ENCODE measurements at places on chromosomes 12 and 14.
A peak's percentile ranks its signal among the peaks of the same experiment; 100 is the strongest.

DNA sequence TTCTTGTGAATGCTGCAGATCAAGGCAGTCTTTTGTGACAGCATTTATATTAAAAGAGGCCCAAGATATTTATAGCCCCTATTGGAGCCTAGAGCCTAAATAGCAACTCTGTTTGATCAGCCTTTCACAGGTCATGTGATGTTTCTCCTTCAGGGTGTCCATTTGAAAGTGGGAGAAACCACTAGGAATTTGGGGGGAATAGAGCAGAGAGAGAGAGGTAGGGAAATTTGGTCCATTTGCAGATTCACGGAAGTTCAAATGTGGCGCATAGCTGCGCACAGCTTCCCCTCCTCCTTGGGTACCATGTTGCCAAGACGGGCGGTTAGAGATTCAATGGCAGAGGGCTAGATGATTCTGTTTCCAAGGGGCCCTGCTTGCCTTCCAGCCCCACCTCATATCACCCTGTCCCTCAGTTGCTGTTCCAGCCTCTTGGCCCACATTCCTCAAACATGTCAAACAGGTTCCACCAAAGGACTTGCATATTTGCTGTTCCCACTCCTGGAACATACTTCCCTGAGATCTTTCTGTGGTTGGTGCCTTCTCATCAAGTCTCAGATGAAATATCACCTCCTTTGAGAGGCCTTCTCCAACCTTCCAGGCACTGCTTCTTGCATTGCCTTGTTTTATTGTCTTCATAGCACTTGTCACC, 220.8 kb downstream of the CHST11 start:
- DNase-seq, result no peak

DNA sequence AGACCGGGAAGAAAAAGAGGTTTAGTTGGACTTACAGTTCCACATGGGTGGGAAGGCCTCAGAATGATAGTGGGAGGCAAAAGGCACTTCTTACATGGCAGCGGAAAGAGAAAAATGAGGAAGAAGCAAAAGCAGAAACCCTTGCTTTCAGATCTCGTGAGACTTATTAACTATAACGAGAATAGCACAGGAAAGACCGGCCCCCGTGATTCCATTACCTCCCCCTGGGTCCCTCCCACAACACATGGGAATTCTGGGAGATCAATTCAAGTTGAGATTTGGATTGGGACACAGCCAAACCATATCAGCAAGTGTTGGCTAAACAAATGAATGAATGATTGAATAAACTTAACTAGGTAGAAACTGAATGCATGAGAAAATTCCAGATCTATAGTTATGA, 85.3 kb upstream of the PARP11 start:
- DNase-seq, result no peak

GRCh38 chr14:74155287-74155686, 70.5 kb downstream of the LIN52 start:
- DNase-seq, result no peak

- no peak for DNase-seq
Observed at GRCh38 chr14:58639198-58639565, 1.4 kb downstream of the DACT1 start.

DNA sequence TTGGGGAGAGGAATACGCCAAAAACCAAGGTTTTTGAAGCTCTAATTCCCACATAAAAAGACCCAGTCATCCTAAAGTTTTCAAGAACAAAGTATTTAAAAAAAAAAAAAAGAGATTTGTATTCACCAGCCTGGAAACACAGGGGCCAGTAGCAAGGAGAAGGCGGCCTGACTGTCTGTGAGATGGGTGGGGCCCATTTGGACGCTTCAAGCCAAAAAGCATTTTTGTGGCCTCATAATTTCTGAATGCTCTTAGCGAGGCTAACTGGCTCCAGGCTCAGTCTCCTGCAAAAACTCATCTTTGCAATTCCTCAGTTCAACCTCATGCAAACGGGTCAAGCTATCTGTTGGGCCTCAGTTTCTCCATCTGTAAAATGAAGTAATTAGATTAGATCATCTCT, 514.1 kb downstream of the MED13L start:
- DNase-seq, result no peak

- DNase-seq, result no peak
Observed at GRCh38 chr14:30600922-30601918, 20.9 kb upstream of the SCFD1 start.

DNA sequence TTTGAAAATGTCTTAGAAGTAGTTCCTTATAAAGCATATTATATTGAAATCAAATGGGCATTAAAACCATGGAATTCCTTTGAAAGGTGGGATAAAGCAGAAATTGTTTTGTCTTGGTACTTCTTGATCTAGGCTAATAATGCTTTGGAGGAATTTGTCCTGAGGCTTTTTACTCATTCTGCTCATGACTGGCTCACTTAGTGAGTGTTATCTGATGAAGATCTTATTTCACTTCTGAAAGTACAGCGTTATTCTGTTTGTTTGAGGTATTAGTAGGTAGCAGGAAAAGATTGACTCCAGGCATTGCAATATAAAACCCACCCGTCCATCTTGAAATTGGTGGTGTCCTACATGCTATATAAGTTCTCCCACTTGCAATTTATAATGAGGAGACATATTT, 5.5 kb downstream of the C12orf71 start:
- DNase-seq, result no peak

DNA sequence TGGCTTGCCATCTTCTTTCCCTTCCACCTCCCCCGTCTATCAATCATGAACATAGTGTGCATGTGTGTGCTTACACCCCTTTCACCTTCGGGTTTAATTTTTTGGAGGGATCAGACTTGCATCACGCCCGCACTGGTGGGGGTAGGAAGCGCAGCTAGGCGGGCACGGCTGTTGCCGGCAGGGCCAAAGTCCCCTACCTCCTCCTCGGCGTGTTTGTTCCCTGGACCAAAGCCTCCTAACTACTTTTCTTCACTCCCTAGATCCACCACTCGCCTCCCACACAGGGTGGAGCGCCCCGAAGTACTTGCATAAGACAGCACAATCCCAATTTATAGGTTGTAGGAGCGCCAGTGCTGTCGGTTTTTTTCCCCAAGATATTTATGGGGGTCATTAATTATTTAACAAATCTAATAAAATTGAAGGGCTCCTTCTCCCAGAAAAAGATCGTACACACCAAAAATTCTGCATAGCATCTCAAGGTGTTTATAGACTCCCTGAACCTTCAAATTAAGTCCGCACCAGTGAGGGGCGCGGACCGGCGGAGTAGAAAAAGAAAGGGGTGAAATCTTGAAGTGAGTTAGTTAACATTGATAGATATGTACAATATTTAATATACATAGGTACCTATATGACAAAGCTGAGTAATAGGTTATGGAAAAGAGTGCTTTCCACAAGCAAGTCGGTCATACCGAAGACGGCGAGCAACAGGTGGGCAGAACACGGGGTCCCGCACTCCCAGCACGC, 717 bp downstream of the PKP2 start:
- no peak for DNase-seq

- no peak for DNase-seq
Observed at GRCh38 chr14:106414464-106414863, 888.1 kb downstream of the TMEM121 start.

- no peak for DNase-seq
Observed at GRCh38 chr12:104340925-104341611, 37.5 kb downstream of the EID3 start.

DNA sequence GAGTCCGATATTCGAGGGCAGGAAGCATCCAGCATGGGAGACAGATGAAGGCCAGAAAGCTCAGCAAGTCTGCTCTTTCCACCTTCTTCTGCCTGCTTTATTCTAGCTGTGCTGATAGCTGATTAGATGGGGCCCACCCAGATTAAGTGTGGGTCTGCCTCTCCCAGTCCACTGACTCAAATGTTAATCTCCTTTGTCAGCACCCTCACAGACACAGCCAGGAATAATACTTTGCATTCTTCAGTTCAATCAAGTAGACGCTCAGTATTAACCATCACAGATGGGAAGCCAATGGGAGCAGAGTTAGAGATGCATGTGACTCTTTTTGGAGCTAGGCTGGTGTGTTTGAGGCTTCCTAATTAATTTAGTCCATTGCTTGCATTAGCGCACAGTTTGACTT, 17.0 kb downstream of the C12orf75 start:
- DNase-seq, result no peak

DNA sequence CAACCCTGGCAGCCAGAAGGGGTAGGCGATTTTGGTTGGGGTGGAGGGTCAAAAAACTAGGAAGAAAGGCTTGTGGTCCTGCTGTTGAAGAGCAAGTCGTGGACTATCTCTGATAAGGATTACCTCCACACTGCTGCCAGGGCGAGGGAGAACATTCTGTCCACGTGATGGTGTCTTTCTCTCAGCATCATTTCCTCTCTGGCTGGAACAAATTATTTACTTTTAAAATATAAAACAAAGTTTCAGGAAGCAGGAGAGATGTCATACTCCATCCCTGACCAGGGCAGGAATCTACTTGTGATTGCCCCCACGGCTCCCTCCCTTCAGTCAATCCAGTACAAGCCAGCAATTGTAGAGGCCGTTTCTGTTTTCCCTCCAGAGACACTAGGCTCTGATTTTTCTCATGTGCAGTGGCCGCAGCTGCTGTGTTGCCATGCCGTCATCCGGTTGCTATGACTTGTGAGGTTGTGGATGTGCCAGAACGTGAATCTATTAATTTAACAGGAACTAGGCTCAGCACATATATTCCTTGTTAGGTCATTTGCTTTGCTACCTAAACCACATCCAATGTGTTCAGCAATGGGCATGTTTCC, 61.5 kb upstream of the PTGR2 start:
- DNase-seq, result no peak

- peak; percentile 13 for DNase-seq
Observed at GRCh38 chr12:27207615-27208413, 36.3 kb upstream of the STK38L start.

DNA sequence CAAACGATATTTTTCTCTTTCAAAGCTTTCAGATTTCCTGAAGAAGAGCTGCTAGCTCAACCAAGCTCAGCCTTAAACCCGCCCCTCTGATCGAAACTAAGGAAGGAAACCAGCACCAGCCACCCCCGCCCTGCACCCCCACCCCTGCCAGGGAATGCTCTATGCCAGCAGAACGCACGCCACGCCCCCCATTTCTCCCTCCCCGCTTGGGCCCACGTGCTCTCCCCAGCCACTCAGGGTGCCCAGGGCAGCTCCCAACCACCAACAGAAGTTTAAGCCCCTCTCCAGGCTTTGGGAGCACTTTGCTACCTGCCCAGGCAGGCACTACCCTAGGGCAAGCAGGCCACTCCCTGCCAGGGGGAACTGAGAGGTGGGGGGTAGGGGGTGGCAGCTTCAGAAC, 18.8 kb upstream of the KRT78 start:
- no peak for DNase-seq

DNA sequence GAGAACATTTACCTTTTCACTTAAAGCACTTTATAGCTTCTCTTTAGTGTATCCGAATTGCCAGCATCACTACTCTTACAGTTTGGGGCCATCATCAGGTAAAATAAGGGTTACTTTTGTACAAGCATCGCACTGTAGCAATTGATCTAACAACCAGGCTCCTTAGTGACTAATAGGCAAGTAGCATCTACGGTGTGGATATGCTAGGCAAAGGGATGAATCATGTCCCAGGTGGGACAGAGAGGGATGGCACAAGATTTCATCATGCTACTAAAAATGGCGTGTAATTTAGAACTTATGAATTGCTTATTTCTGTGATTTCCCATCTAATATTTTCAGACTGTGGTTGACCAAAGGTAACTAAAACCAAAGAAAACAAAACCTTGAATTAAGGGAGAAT, 582.3 kb downstream of the KCNH5 start:
- DNase-seq, result no peak

DNA sequence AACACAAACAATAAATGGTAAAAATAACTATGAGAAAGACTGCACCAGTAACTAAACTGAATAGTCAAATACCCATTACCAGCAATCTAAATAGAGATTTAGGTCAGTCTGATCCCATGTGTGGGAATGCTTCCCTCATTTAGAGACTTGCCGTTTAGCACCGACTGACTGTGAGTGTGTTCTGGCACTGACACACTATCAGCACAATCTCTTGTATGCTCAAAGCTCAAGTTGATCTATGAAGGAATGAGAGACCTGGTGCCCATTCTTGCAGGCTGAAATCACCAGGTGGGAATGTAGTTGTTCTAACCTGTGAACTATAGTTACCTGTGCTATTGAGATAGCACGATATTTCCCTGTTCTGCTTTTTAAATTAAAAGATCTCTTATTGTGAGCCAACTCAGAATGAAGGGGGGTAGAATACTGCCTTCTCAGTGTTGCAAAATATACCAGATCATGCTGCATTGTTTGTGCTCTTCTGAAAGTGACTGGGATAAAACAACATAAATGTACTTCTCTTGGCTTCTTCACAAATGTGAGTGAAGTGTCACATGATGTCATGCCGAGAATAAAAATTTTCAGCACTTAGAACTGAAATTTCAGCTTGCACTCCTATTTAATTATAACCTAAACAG, 99.6 kb downstream of the LIN7A start:
- no peak for DNase-seq

All from stimulated activated CD4-positive, alpha-beta T cell treated with anti-CD3 and anti-CD28 coated beads, Interleukin-2, amount 100 ng/mL, for 48 hours (primary cell).